ENCODE measurements at places on chromosomes 6 and 20.

DNA sequence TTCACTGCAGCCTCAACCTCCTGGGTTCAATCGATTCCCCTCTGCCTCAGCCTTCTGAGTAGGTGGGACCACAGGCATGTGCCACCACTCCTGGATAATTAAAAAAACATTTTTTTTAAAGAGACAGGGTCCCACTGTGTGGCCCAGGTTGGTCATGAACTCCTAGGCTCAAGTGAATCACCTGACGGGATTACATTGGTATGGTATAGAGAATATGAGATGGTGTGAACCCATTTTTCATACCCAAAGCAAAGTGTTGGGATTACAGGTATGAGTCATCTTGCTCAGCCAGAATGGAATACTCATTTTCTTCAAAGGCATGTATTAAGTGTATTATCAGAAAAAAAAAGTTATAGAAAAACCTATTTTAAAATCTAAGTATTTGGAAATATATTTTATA, 114.2 kb downstream of the AHI1 start:
- no peak for DNase-seq

- DNase-seq, result no peak
Observed at GRCh38 chr6:163708466-163708865, 293.9 kb downstream of the QKI start.

DNA sequence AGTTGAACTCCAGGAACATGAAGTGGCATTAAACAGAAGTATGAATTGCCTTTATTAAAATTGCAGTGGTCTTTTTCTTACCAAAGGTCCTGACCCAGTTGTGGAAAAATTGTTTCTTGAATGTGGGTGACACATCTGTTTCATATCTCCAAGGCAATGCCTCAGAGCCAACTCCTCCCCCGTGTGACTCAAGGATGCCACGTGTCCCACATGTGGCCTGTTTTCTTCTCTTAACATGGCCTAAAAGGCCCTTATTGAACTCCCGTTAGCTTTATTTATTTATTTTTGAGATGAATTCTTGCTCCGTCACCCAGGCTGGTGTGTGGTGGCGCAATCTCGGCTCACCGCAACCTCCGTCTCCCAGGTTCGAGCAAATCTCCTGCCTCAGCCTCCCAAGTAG, 128.4 kb upstream of the ESR1 start:
- DNase-seq, result no peak

- DNase-seq, result no peak
Observed at GRCh38 chr6:100168148-100168547, 174.1 kb upstream of the MCHR2 start.
